Cerebellum (tissue), 4 donors: ENCODE measurements at places on chromosomes 12 and 14.

DNA sequence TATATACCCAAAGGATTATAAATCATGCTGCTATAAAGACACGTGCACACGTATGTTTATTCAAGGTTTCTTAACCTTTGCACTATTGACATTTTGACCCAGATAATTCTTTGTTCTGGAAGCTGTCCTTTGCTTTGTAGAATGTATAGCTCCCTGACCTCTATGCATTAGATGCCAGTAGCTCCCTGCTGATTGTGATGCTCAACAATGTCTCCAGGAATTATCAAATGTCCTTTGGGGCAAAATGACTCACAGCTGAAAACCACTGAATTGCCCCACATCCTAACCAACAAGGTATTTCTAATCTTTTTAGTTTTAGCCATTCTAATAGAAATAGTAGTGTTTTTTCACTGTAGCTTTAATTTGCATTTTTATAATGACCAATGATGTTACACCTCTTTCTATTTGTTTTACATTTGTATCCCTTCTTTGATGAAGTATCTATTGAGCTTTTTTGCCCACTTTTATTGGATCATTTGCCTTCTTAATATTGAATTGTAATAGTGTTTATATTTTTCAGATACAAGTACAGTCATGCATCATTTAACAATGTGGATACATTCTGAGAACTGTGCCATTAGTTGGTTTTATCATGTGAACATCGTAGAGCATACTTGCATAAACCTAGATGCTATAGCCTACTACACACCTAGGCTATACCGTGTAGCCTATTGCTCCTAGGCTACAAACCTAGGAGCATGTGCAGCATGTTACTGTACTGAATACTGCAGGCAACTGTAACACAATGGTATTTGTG, 10.4 kb upstream of the NOPCHAP1 start:
- no peak for DNase-seq

GRCh38 chr12:401235-402028, at the start of gene CCDC77:
Gene CCDC77 (plus strand): TSS chr12:401644. CDS start chr12:409384, 7,740 bp downstream.
- DNase-seq: peak; percentile 96

- no peak for DNase-seq
Measured at GRCh38 chr14:89268514-89268913, 148.5 kb downstream of the FOXN3 start.

- peak; percentile 49 for DNase-seq
Measured at GRCh38 chr12:101696251-101697196, 916 bp upstream of the CHPT1 start.

- no peak for DNase-seq
Measured at GRCh38 chr12:107736914-107737313, 24.0 kb downstream of the PRDM4 start.

GRCh38 chr12:51270951-51271518, 820 bp upstream of the SMAGP start:
- no peak for DNase-seq

- DNase-seq: no peak
Measured at GRCh38 chr12:130620756-130621155, 95.3 kb downstream of the RIMBP2 start.
